Urinary bladder (tissue), 4 donors: ENCODE measurements at places on chromosomes 7 and 10. TPM values are rescaled to one million over a fixed set of nuclear protein-coding genes. Genes with fewer than 3 reads are reported as not detected.

The PRPS1L1 gene
- not detected for polyA plus RNA-seq

- no peak for DNase-seq
These were observed 14.3 kb upstream of the JCAD start for GRCh38 chr10:30073767-30074060.

- DNase-seq = no peak
These were observed 1245.7 kb upstream of the SORCS1 start for GRCh38 chr10:108410236-108410635.

GRCh38 chr10:120360571-120360970 is 96.5 kb upstream of the PLPP4 start:
- DNase-seq = no peak
